ENCODE measurements at places on chromosomes 3 and 15.

GRCh38 chr15:50880651-50881114, 27.8 kb upstream of the AP4E1 start:
- DNase-seq = peak; percentile 67

- DNase-seq = no peak
Observed at GRCh38 chr3:171561596-171562323, 101.6 kb upstream of the TNIK start.

DNA sequence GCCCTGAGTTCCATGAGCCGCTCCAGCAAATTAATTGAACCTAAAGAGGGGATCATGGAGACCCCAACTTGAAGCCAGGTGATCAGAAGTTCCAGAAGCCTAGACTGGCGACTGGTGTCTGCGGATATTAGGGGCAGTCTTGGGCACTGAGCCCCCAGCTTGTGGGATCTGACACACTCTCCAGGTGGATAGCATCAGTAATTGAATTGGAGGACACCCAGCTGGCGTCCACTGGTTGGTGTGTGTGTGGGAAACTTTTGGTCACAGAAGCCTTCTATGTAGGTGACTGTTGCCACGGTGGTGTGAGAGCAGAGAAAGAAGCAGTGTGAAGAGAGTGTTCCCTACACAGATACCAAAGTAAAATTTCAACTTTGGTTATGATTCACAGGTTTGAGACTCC, 106.0 kb upstream of the ADPGK start:
- no peak for DNase-seq

- DNase-seq = peak; percentile 13
Observed at GRCh38 chr3:56309465-56309864, 158.8 kb downstream of the ERC2 start.

- DNase-seq = no peak
Observed at GRCh38 chr3:116316771-116317170, 128.5 kb downstream of the LSAMP start.

DNA sequence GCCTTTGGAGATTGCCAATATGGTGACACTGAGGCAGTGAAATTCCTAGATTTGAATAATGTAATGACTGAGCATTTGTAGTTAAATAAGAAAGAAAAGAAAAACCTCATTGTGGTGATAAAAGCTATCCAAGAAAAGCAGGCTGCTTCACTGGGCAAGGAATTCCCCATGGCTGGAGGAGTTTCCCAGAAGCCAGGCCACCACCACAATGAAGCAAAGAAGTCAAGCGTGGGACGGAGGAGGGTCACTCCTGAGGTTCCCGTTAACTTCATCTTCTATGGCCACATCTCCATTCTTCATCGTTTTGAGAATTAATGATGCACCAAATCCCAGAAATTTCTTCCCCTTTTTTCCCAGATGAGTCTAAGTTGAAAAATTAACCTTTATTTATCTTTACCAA, 185.8 kb upstream of the BCL6 start:
- DNase-seq = peak; percentile 70
